CD4-positive, alpha-beta T cell treated with Interleukin-6 at 100 ng/mL for 8 hours (primary cell): ENCODE measurements at places on chromosomes 11 and 22.

DNA sequence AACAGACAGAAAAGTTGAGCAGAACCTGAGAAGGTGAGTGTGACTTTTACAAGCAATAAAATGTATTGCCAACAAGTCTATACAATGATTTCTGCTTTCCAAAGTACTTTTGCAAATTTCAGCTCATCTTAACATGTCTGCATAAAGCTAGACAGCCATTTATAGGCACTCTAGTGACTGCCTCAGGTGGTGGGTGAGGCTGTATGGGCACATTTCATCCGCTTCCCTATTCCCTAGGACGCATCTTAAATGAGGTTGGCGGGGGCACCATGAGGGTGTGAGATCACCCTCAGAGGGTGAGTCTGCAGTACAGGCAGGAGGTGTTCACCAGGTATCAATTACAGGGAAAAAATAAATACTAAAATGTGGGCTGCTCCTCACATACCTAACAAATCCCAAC lies 110.1 kb downstream of the ETS1 start:
- no peak for DNase-seq

GRCh38 chr22:37243402-37244113 lies 511 bp downstream of the RAC2 start:
- DNase-seq = peak; percentile 44

- DNase-seq = no peak
Observed at GRCh38 chr11:69913591-69914285, 94.5 kb upstream of the FGF3 start.

- DNase-seq = no peak
Observed at GRCh38 chr22:38697425-38698089, 3.2 kb downstream of the JOSD1 start.

- DNase-seq = no peak
Observed at GRCh38 chr11:115276191-115276590, 228.0 kb downstream of the CADM1 start.

- no peak for DNase-seq
Observed at GRCh38 chr22:27514601-27515523, 286.7 kb downstream of the MN1 start.

- no peak for DNase-seq
Observed at GRCh38 chr22:43412808-43413795, 1.3 kb downstream of the MPPED1 start.

DNA sequence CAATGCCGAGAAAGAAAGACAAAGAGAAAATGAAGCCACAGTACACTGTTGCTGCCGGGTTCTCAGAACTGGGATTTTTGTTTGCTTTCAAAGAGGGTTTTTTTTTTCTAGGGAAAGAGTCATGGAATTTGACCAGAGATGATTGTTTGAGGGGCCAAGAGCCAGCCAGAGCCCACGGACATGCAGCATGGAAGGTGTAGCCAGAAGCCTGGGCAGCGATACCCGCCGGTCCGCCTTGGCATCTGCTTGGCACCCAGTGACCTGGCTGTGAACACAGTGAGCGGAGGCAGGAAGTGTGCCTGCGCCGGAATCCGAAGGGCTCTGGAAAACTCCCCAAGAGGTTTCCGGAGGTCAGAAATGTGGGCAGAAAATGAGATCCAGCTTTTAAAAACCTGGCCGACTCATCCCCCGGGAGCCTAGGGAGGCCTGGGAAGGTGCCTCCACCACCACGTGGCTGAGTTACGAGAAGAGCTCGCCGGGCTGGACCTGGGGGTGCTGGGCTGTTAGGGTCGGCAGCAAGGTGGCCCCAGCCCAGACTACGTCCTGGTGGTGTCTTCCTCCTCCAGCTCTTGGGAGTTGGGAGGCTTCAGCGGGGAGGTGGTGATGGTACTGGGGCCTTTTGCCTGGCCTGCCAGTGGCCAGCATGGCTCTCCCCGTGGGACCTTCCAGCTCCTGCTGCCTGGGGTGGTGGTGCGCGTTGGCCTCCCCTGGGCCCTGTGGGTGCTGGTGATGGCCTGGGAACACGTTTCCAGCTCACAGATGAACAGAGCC lies 61.6 kb upstream of the PPARA start:
- DNase-seq = no peak

- DNase-seq = no peak
Observed at GRCh38 chr22:47738472-47739013, 976.1 kb downstream of the TBC1D22A start.

GRCh38 chr11:70297341-70297740 lies 26.9 kb downstream of the PPFIA1 start:
- DNase-seq = no peak

- no peak for DNase-seq
Observed at GRCh38 chr11:113876798-113877669, 1.7 kb upstream of the USP28 start.

DNA sequence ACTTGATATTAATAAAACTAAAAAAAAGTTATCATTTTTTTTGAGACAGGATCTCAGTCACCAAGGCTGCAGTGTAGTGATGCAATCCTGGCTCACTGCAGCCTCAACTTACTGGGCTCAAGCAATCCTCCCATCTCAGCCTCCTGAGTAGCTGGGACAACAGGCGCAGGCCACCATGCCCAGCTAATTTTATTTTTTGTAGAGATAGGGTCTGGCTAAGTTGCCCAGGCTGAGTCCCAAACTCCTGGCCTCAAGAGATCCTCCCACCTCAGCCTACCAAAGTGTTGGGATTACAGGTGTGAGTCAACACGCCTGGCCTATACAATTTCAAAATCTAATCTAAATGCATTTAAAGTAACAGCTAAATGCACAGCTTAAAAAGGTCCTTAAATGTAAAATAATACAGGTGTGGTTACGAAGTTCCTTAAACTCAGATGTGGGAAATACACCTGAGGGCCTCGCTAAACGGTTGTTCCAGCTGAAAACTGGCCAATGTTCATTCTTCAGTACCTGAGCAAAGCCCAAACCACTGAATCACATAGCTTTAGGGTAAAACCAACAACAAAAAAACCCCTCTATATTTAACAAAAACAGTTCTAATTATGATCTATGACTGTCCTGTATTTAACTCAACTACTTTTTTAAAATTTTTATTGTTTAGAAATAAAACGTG lies 11.8 kb downstream of the NAP1L4 start:
- DNase-seq = no peak

GRCh38 chr11:127651175-127651887 lies 650.8 kb upstream of the KIRREL3 start:
- DNase-seq = no peak

DNA sequence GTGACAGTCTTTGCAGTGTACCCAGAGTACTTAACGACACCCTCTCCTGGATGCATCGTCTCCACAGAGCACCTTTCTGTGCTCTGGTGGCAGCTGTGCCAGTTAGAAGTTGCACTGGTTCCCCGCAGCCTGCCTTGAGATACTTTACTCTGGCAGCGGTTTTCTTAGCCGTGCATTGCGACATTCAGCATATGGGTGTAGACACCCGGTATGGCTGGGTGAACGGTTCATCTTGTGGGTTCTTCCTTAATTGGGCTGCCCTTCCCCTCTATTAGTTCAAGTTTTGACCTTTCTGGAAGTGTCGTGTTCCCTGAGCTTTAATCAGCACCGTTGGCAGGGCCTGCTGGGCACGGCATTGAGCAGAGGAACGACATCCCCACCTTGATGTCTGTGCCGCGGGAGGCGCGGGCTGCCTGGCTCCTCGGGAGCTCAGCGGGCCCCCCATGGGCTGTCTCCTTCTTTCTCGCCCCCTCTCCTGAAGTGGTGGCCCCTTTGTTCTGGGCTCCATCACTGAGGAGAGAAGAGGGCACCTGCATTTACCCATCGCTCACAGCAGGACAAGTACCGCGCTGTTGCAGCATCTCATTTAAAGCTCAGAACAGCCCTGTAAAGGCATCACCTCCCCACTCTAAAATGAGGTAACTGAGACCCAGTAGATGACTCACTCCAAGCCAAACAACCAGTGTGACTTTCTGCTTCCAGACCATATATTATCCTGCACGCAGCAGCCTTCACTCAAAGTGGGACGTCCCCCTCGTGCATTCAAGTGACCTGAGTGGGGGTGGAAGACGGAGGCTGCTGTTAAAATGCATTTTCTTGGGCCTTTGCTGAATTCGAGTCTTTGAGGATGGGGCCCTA lies 13.3 kb downstream of the FAM83F start:
- no peak for DNase-seq

DNA sequence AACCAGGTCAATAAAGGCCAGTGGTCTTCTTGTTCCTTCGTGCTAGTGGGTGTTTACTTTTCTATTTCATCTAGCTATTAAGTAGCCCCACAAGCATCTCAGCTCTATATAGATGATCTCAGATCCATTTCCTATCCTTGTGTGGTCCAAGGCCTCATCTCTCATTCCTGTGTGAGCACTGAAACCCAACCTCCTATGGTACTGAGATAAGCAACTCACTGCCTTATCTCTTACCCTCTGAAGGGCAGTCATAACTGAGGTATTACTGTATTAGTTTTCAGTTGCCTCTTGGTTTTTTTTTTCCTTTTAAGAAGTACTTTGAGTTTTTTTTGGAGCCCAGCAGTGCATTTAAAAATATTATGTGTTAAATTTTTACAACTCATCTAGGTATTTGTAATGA lies 28.3 kb downstream of the ACER3 start:
- DNase-seq = no peak

DNA sequence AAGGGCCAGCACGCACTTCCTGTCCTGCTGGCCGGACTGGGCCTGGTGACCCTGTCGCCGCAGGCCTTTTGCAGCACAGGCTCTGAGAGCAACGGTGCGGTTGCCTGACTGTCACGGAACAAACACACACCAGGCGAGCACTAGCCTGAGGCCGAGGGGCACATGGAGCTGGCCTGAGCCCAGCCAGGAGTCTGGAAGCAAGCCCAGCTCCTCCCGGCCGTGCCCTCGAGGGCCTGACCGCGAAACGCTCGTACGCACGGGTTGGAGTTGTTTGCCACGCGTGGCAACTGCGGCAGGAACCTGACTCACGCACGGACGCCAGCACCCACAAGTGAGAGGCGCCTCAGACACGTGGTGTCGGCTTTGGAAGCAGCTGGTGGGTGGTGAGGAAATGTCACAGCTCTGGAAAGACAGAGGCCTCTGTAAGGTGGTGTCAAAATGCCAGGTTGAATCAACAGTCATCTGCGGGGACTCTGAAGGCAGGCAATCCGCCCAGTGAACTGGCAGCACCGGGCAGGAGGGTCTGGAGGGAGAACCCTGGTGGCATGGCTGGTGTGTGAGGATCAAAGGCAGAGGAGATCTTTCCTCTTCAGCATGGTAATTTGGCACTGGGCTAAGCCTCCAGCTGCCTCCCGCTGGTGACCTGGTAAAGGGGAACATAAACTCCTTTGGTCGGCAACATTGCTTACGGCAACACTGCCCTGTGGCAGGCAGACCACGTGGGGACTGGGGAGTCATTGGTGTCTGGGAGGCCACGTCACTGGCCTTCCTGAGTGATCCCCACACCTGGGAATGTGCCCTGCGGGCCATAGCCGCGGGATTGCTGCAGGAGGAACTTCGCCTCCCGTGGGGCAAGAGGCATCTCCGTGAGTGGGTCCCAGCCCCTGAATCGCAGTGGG lies 15.3 kb upstream of the IL17REL start:
- peak; percentile 47 for DNase-seq

- DNase-seq = no peak
Observed at GRCh38 chr11:47108214-47108613, 68.5 kb downstream of the ARFGAP2 start.

DNA sequence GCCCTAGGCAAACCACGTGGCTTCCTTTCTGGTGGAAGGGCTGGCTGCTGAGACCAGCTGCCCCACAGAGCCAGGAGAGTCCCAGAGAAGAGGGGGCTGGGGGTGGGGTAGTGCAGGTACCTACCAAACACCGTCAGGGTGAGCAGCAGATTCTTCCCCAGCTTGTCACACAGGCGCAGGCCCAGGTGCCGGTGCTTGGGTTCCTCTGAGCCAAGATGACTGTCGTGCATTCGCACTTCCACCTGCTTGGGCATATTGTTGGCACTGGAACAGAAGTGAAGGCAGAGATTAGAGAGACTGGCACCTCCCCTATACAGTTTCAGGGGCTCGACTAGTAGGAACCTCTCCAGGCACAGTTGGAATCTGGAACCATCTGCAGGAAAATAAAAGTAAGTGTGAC lies 102.1 kb downstream of the SLC1A2 start:
- DNase-seq = no peak

DNA sequence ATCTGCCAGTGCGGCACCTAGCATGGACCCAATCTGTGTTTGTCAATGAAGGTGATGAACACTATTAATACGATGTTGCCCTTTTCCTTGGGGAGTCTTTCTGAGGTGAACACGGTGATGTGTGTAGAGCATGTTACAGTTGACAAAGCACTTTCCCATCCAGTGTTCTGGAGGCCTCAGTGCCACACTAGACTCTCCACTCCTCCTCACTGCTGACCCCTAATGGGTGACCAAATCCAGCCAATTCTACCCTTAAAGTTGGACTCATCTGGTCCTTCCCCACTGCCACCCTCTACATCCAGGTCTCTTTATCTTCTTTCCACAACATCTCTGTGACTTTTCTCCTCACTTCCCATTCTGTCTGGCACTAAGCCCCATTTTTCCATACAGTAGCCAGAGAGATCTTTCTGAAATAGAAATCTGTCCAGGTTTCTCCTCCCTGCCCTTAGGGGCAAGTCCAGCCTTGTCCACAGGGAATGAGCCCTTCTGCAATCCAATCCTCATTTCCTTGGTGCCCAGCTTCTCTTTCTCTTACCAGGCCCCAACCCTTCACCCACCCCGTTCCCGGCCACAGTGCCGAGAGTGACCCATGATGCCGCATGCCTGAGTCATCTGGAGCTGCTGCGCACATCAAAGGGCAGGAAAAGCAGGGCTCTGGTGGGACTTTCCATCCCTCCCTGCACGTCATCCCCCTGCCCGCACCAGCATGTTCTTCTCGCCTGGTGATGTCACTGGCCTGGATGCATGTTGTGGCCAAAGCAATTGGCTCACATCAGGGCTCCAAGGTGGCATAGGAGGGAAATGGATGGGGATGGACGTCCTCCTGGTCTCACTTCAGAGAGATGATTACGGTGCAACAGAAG lies 64.2 kb downstream of the RASSF10 start:
- no peak for DNase-seq

DNA sequence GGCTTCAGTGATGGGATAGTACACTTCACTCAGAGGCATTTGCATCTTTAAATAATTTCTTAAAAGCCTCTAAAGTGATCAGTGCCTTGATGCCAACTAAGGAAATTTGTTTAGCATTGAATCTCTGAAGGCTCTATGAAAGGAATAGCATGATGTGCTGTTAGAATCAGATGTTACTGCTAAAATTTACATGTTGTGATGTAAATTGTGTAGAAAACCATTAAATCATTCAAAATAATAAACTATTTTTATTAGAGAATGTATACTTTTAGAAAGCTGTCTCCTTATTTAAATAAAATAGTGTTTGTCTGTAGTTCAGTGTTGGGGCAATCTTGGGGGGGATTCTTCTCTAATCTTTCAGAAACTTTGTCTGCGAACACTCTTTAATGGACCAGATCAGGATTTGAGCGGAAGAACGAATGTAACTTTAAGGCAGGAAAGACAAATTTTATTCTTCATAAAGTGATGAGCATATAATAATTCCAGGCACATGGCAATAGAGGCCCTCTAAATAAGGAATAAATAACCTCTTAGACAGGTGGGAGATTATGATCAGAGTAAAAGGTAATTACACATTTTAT lies 4.6 kb downstream of the MALAT1 start:
- no peak for DNase-seq

GRCh38 chr11:88266157-88266556 lies 71.4 kb downstream of the CTSC start:
- DNase-seq = no peak
